ENCODE measurements at places on chromosomes 4 and X. TPM values are rescaled to one million over a fixed set of nuclear protein-coding genes. Genes with fewer than 3 reads are reported as not detected.
A peak's percentile ranks its signal among the peaks of the same experiment; 100 is the strongest.

GRCh38 chr4:166257891-166258290, 384.9 kb downstream of the TLL1 start:
- no peak for DNase-seq

GRCh38 chr4:62661821-62662220, 1461.7 kb downstream of the ADGRL3 start:
- no peak for DNase-seq

MAGEB1 gene
- not detected for total RNA-seq

DNA sequence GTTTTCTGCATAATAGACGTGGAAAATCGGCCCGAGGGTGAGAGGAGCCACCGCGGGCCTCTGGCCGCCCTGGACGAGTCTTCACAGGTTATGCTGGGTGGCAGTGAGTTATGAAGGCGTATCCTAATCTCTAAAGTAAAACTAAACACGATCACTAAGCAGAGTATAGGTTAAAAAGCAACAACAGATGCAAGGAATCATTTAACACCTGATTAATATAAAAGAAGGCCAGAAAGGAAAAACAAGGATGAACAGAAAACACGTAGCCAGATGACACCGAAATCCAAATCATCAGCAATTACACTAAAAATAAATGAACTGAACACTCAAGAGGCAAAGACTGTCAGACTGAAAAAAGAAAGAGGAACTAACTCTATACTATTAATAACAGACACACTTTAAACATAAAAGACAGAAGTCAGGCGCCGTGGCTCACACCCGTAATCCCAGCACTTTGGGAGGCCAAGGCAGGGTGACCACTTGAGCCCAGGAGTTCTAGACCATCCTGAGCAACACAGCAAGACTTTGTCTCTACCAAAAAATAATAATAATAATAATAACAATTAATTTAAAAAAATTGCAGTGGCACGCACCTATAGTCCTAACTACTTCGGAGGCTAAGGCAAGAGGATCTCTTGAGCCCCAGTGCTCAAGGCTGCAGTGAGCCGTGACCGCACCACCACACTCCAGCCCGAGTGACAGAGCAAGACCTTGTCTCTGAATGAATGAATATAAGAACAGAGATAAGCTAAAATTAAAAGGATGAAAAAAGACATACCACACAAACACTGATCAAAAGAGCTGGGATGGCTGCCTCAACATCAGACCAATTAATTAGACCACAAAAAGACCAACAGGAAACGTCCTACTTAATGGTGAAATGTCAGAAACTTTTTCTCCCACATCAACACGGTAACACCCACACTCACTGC, 30.0 kb downstream of the CTBP1 start:
- DNase-seq, result no peak

GRCh38 chrX:150664290-150664689, 28.9 kb upstream of the MTMR1 start:
- peak; percentile 65 for DNase-seq

DNA sequence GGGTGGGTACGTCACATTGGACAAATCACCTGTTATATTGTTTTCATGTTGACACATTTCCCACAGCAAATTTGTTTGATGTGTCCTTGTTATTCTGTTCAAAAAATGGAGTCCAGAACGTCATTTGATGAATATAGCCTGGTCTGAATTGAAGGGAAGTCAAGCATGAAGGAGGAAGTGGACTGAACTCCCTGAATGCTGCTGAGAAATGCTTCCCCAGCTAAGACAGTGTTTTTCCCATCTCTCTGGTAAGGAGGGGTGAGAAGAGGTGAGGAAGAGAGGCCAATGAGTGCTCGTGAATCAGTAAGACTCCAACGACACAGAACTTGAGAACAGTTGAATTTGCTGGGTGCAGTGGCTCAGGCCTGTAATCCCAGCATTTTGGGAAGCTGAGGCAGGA, 127.4 kb downstream of the RBM47 start:
- no peak for DNase-seq

HAND2 gene
- 151 TPM for total RNA-seq

DNA sequence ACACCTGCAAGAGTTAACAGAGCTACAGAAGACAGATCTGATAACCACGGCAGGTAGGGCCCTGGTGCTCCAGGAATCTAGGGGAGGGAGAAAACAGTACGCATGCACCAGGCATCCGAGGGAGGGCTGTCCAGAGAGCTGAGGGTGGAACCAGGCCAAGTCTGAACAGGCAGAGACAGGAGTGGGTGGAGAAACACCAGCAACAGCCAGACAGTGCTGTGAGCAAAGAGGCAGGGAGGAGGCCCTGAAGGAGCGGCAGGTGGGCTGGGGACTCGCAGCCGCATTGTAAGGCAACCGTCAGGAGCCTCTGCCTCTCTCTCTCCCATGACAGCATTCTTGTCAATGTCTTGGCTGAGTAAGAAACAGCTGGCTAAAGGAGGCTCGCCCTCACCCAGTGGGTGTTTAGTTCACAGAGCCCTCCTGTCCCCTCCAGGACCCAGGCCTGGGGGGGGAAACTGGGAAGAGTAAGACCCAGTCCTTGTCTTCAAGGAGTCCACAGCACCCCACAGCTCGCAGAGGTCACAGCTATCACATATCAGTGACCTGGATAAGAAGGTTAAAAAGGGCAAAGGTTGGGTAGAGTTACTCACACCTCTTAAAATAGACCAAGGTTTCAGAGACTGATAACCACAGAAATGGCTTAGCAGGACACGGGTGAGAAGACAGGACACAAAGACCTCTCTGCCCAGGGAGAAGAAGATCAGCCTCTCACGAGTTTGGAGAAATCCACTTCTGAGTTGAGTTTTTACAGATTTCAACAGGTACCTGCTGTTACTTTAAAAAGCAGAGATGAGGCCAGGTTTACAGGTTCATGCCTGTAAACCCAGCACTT, 10.5 kb downstream of the ACSL1 start:
- DNase-seq, result peak; percentile 86

DNA sequence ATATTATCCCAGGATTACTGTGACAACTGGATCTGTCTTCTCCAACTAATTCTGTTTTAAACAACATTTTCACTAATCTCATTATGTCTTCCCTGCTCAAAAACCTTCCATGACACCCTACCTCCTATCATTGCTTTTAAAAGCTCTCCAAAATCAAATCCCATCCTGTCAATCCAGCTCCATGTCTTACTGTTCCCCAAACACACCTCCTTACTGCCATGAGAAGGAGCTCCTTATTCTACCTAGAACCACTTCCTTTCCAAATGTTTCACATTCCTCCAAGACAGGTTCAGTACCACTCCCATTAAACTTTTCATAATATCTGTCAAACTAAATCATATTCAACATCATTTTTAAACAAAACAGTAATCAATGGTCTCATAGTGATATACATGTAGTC, 66.9 kb upstream of the WDR17 start:
- no peak for DNase-seq

DNA sequence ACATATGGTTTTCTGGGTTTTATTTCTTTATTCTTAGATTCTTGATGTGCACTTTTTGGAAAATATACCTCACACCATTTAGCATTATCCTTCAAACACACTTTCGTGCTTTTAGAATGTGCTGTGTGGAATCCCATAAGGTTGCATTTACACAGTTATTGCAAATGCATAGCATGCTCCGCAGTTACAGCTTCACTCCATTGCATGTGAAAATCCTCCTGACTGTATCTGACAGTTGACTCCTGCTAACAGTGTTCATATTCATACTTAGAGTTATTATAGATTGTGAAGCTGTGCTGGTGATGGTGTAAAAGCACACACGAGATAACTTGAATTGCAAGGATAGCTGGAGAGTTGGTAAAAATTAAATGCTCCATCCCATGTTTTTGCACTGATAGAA, 811.5 kb upstream of the TENM3 start:
- no peak for DNase-seq

GRCh38 chrX:13892856-13893255, 76.0 kb upstream of the GPM6B start:
- no peak for DNase-seq

GRCh38 chrX:71301195-71301924, at the start of gene ITGB1BP2:
Gene ITGB1BP2 (plus strand): TSS chrX:71301750. CDS start chrX:71301807, 57 bp downstream.
- no peak for DNase-seq

DNA sequence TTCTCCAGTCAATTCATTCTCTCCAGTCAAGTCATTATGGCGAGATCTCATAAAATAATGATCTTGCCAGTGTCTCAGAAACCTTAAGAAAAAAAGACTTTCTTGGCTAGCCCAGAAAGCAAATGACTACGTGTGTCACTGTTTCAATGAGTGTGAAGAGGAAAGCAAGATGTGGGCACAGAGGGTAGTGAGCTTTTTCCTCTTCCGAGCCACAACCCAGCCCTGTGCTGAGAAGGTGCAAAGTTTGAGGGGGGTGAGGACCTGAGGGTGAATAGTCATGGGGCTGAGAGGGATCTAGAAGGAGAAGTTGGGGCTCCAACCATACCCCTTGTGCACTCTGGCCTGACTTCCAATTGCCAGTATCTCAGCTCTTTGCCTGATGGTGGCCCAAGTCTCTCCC, 85.6 kb upstream of the EGFL6 start:
- DNase-seq, result no peak

GRCh38 chr4:129604632-129605255, 508.8 kb downstream of the C4orf33 start:
- no peak for DNase-seq

POU3F4 gene
- total RNA-seq, result not detected

CTAG2 gene
- not detected for total RNA-seq

PF4V1 gene
- not detected for total RNA-seq

GRCh38 chrX:31397119-31397518, 325.3 kb upstream of the FTHL17 start:
- DNase-seq, result no peak

DNA sequence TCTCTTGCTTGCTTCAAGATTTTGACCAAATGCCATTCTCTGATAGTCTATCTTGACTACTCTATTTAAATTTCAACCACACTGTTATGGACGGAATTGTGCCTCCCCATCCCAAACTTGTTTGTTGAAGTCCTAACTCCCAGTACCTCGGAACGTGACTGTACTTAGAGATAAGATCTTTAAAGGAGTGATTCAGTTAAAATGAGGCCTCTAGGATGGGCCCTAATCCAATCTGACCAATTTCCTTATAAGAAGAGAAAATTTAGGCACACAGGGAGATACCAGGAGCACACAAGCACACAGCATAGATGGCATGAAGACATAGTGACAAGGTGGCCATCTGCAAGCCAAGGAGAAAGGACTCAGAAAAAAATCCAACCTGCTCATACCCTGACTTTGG, 269.9 kb downstream of the KCNIP4 start:
- no peak for DNase-seq

DKK2 gene
- 1.9 TPM for total RNA-seq

RPA4 gene
- total RNA-seq, result 0.19 TPM

- no peak for DNase-seq
Measured at GRCh38 chr4:13956947-13957346, 329.4 kb upstream of the BOD1L1 start.

GRCh38 chrX:28472926-28473325, 114.3 kb upstream of the IL1RAPL1 start:
- no peak for DNase-seq

DNA sequence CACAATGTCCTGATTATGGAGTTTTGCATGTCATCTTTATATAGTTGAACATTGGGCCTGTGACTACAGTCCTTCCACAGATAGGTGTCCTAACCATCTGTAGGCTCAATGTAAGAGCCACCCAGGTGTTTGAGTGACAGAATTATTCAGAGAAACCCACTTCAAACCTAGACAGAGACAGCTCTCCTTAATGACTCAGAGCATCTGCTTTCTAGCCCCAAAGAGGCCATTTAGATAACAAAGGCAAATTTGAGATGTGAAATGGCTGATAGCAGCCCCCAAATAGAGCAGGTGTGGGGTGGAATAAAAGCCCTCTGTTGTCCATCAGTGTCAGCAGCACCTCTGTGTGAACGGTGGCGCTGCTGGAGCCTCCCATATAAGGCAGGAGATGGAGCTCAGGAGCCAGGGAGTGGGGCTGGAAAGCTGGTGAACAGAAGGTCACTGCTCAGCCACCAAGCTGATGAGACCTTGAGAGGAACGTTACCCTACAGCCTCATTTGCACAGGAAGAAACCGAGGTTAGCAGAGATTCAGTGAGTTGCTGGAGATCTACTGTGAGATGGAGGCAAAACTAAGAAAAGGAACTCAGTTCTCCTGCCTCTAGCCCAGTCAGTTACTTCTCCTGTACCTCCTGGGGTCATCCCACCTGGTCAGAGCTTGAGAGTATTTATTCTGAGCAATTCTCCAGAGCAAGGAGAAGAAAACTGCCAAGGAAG, 153.3 kb upstream of the LNX1 start:
- DNase-seq, result no peak

DNA sequence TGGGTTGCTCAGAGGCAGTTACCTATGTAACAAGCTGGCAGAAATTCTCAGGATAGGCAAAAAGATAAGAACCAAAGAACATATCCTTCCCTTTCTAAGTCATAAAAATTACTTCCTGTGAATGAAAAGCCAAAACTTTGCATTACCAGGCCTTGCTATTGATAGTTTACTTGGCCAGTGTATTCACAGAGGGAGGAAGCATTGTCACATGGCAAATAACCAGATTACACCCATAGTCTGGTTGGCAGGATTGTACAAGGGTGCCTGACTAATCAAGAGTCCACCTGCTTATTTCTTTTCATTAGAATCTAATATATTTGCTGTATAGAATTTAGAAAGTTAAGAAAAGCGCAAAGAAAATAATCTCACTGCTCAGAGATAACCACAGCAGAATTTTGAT, 14.1 kb downstream of the XIAP start:
- DNase-seq, result no peak

- no peak for DNase-seq
Measured at GRCh38 chr4:9758641-9759317, 22.7 kb upstream of the DRD5 start.

DNA sequence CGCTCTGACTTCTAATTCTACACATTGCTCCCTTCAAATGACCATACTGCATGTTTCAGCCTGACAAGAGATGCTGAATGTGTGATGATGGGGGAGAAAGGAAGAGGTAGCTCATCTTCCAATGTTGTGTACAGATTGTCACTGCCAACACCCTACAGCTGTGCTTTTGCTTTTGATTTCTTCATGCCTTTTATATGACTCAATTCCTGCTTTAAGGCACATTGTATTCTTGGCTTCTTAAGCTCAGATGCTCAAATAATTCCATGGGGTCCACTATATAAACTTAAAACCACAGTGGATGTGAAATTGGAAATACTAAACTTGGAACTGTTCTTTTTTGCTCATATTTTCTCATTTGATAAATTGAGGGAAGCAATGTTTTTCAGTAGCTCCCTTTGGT, 183.2 kb upstream of the WDFY3 start:
- DNase-seq, result no peak

DNA sequence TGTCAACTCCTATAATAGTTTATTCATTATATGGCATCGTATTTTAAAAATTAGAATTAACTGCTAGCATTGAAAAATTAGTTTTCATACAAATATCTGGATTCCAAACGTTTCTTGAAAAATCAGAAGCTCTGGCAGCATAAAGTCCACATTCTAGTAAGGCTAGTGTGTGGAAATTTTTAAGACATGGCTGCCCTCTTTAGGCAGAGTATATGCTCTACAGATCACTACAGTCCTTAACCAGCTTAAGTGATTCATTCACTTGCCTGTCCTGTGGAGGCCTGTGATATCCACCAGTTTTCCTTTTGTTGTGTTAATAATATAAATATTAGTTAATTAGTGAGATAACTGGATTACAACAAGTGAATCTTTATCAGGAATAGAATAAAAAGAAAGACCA, 287.2 kb downstream of the OPHN1 start:
- no peak for DNase-seq
